Colonic mucosa (tissue), 4 donors: ENCODE measurements at places on chromosomes 16 and 17. TPM values are rescaled to one million over a fixed set of nuclear protein-coding genes. Genes with fewer than 3 reads are reported as not detected.

TBX21 gene
- total RNA-seq: 0.40 TPM

DNA sequence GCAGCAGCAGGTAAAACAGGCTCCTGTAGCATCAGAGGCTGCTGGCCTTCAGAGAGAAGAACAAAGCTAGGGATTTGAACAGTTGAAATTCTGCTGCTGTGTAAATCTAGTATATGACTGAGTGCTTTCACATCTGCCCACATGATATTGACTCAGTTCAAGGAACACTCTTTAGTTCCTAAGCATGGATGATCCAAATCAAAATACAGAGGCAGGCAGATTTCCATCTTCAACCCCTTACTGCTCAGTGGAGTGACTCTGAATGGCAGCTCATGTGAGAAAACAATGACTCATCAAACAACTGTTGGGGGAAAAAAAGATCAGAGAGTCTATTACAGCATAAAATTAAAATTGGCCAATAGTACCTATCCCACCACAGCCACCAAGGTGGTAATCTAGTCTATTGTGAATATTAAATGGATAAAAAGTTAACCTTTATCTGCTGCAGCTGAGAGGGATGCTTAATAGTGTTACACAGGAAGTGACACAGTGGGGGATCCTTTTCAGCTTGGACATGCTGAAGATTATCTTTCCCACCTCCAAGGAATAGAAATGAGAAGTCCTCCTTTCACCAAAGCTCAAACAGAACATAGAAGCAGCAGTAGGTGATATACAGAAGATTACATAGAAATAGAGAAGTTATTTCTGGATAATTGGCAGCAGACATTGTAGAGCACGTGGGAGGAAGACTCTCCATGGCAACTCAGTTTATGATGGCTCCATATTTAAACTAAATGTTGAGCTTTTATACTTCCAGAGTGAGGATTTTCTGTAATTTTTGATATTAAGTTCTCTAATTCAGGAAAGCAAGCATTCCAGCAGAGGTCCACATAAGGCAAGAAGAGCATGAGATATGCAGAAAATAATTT lies 239.7 kb upstream of the ERCC4 start:
- no peaks in the 10 kb centered on the region for H3K27me3 ChIP-seq
- H3K4me3 ChIP-seq: no peak overlapping the region
- DNase-seq: no peak
- no peaks in the 10 kb centered on the region for H3K36me3 ChIP-seq
- H3K4me1 ChIP-seq: no peaks in the 10 kb centered on the region

DNA sequence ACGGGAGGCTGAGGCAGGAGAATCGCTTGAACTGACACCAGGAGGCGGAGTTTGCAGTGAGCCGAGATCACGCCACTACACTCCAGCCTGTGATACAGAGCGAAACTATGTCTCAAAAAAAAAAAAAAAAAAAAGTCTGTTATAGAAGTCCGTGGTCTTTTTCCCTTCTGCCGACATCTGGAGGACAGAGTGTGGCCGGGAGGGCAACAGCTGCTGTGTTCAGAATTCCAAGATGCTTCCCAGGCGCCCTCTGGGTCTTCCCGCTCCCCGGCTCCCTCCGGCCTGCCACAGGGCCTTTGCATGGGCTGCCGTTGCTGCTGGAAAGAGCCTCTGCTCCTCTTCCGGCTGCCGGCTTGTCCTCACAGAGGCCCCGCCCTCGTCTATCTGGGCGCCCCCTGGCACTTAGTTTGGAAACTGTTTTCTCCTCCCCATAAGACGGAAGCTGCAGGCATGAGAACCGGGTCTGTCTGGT lies 2.4 kb upstream of the CACNA1H start:
- no peak overlapping the region for H3K4me3 ChIP-seq
- no peaks in the 10 kb centered on the region for H3K36me3 ChIP-seq
- H3K27ac ChIP-seq: no peak overlapping the region
- no peaks in the 10 kb centered on the region for H3K4me1 ChIP-seq
- no peak for DNase-seq

DNA sequence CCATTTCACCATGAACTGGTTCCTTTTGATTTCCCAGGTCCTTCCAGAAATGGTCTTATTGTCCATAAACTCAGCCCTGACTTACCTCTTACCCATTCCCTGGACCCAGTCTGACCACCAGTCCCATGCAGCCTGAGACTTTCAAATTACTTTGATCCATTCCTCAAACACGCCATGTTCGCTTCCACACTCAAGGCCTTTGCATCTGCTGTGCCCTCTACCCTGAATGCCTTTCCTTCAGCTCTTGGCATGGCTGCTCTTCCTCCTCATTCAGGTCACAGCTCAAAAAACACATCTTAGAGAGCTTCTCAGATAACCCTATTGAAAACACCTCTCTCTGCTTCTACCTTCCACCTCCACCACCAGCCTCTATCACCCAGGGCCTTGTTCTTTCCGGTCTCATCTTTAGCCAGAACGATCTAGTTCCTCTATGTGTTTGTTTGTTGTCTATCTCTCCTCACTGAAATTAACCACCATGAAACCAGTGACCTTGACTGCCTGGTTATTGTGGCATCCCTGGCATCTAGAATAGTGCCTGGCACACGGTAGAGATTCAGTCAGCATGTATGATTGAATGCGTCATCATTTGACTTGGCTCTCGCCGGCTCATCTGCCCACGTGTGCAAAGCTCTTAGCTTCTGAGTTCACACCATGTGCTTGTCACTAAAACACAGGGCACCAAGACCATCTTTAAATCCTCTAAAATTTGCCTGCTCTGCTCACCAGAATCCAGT lies 12.8 kb downstream of the CRYM start:
- H3K27ac ChIP-seq: no peak overlapping the region
- H3K4me1 ChIP-seq: no peaks in the 10 kb centered on the region
- H3K4me3 ChIP-seq: no peak overlapping the region
- DNase-seq: no peak

DNA sequence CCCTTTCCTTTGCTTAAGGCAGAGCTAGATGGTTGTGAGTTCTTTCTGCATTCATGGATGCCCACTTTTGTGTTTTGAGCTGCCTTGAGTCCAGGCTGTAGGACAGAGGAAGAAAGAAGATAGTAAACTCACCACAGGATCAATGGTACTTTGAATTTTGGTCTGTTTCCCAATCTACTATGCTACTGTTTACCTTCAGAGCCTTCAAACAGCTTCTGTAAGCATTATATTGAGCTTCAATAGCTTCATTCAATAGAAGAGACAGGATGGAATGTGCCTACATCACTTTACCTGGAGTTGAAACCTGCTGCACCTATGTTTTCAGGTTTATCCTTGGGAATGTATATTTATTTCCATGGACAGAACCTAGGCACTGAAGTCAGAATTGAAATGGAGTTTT lies 397.9 kb upstream of the DYNLRB2 start:
- no peaks in the 10 kb centered on the region for H3K36me3 ChIP-seq
- H3K4me1 ChIP-seq: no peaks in the 10 kb centered on the region
- H3K4me3 ChIP-seq: no peak overlapping the region
- no peak for DNase-seq
- H3K27me3 ChIP-seq: no peaks in the 10 kb centered on the region
- no peak overlapping the region for H3K27ac ChIP-seq

ARL5C gene
- not detected for total RNA-seq

- H3K27me3 ChIP-seq: no peaks in the 10 kb centered on the region
- DNase-seq: no peak
- H3K4me3 ChIP-seq: no peak overlapping the region
Observed at GRCh38 chr16:3596101-3596861, 15.1 kb downstream of the SLX4 start.

DNA sequence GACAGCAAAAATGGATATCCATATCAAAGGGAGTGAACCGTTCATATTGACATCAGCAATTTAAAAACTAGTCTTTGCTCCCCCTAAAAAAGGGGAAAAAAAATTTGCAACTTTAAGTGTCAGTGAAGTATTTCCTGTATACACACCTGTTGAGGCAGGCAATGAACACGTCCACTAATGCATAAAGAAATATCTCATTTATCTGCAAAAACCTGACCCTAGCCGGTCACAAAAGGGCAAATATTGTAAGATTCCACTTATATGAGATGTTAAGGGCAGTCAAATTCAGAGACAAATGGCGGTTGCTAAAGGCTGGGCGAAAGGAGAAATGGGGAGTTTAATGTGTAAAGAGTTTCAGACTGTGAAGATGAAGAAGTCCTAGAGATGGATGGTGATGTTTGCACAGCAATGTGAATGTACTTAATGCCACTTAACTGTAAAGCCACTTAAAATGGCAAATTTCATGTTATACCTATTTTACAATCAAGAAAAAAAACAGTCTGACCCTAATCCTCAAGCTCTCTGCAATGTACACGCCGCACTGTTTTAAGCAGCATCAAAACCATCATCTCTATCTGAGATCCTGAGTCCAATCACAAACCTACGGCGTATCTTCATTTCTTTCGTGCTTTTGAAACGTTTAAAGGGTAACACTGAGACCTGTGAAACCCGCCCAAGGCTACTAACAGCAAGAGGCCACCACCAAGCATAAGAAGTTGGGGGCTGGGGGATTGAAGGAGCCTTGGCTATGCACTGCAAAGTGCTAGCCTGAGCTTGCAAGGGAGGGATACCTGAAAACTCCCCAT lies 1.1 kb downstream of the PARN start:
- peak overlapping the region; percentile 81 for H3K4me3 ChIP-seq
- no peak for DNase-seq
- H3K36me3 ChIP-seq: no peaks in the 10 kb centered on the region

- peaks cover 12% of the 10 kb centered on the region for H3K36me3 ChIP-seq
- H3K27me3 ChIP-seq: no peaks in the 10 kb centered on the region
- no peak for DNase-seq
- H3K4me1 ChIP-seq: no peaks in the 10 kb centered on the region
- H3K4me3 ChIP-seq: no peak overlapping the region
- H3K27ac ChIP-seq: no peak overlapping the region
Observed at GRCh38 chr16:84058211-84058610, 15.6 kb upstream of the SLC38A8 start.

DNA sequence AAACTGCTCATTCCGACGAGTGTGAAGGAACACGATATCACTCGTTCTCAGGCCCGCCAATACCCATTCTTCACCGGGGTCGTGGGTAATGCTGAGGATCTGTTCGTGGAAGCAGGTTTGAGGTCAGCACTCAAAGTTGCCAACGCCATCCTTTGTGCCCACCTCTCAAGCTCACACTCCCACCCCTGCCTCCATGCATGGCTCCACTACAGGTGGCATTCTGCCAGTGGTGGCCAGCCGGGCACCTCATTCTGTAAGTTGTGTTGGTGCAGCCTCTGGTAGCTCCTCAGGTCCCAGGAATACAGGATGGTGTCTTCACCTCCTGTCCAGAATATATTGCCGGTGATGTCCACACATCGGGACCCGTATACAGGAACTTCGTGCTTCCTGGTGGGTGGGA lies 10.7 kb downstream of the TLE7 start:
- no peak overlapping the region for H3K27ac ChIP-seq
- H3K4me1 ChIP-seq: no peaks in the 10 kb centered on the region
- no peak for DNase-seq
- H3K27me3 ChIP-seq: peaks cover 2% of the 10 kb centered on the region

CCL3 gene
- total RNA-seq: 2.1 TPM

DNA sequence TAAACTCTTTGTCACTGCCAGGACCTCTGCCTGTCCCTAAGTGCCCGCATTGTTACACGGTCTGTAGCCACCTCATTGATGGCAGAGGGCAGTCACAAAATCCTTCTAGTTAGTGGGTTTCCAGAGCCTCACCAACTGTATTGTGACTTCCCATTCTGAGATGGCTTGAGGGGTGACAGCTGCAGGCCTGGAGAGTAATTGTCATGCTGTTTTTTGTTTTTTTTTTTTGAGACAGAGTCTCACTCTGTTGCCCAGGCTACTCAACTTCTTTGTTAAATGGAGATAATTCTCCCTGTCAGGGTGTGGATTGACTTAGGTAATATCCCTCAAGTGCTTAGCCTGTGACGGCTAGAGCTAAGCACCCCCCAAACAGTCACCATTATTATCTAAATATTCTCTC lies 77.9 kb downstream of the SDR42E1 start:
- H3K27me3 ChIP-seq: no peaks in the 10 kb centered on the region
- no peaks in the 10 kb centered on the region for H3K4me1 ChIP-seq
- no peak overlapping the region for H3K27ac ChIP-seq
- no peaks in the 10 kb centered on the region for H3K36me3 ChIP-seq
- no peak overlapping the region for H3K4me3 ChIP-seq

E4F1 gene
- 19.9 TPM for total RNA-seq

- no peak overlapping the region for H3K4me3 ChIP-seq
- H3K27ac ChIP-seq: no peak overlapping the region
- DNase-seq: no peak
- H3K4me1 ChIP-seq: peaks cover 5% of the 10 kb centered on the region
- peaks cover 30% of the 10 kb centered on the region for H3K27me3 ChIP-seq
Observed at GRCh38 chr16:85752511-85753420, 1.9 kb upstream of the C16orf74 start.

- no peak for DNase-seq
- no peaks in the 10 kb centered on the region for H3K36me3 ChIP-seq
- no peak overlapping the region for H3K27ac ChIP-seq
- no peaks in the 10 kb centered on the region for H3K27me3 ChIP-seq
Observed at GRCh38 chr16:53971616-53972015, 267.7 kb downstream of the FTO start.

DNA sequence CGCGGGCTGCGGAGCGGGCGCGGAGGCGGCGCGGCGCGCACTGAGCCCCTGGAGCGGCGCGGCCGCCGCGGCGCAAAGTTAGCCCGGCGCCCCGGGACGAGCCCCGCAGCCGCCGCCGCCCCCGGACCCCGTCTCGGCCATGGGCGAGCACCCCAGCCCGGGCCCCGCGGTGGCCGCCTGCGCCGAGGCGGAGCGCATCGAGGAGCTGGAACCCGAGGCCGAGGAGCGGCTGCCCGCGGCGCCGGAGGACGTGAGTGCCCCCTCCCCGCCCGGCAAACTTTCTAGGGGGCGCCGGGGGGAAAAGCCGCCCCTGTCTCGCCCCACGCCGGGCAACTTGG lies 388 bp downstream of the RHBDL3 start:
- peak overlapping the region; percentile 55 for H3K4me3 ChIP-seq
- DNase-seq: no peak
- no peak overlapping the region for H3K27ac ChIP-seq
- peaks cover 43% of the 10 kb centered on the region for H3K27me3 ChIP-seq
